ENCODE measurements at places on chromosomes 11 and 22.
A peak's percentile ranks its signal among the peaks of the same experiment; 100 is the strongest.

- no peak for DNase-seq
Observed at GRCh38 chr11:18056561-18057181, 10.6 kb upstream of the TPH1 start.

DNA sequence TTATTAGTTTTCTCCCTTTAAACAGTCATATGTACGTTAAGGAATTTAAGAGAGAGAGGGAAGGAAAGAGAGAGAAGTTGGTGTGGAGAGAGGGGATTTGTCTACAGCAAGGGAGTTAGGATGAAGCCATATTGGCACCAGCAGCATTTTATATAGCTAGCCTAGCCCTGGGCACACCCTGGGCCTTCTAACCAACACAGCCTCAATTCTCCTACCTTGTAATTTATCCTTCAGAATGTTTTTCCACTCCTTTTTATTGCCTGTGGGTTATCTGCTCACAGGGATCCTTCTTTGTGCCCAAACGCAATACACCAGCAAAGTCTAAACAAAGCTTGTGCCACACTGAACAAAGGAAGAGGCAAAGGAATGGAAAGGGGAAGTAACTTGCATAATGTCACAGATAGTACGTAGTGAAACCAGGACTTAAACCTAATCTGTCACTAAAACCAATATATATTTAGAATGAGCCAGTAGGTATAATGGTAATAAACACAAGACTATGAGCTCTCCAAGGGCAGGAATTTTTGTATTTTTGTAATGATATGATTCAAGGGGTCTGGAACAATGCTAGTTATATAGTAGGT is 613.8 kb upstream of the TENM4 start:
- DNase-seq, result no peak

- no peak for DNase-seq
Observed at GRCh38 chr11:33171251-33171650, 10.0 kb upstream of the CSTF3 start.

GRCh38 chr11:33703234-33703633 is 2.6 kb upstream of the C11orf91 start:
- DNase-seq, result no peak

GRCh38 chr22:38554281-38554680 is 15.7 kb downstream of the DMC1 start:
- DNase-seq, result peak; percentile 84

- no peak for DNase-seq
Observed at GRCh38 chr22:26170795-26171580, 1.7 kb downstream of the SEZ6L start.

GRCh38 chr11:12587333-12587991 is 86.8 kb upstream of the TEAD1 start:
- DNase-seq, result peak; percentile 38

DNA sequence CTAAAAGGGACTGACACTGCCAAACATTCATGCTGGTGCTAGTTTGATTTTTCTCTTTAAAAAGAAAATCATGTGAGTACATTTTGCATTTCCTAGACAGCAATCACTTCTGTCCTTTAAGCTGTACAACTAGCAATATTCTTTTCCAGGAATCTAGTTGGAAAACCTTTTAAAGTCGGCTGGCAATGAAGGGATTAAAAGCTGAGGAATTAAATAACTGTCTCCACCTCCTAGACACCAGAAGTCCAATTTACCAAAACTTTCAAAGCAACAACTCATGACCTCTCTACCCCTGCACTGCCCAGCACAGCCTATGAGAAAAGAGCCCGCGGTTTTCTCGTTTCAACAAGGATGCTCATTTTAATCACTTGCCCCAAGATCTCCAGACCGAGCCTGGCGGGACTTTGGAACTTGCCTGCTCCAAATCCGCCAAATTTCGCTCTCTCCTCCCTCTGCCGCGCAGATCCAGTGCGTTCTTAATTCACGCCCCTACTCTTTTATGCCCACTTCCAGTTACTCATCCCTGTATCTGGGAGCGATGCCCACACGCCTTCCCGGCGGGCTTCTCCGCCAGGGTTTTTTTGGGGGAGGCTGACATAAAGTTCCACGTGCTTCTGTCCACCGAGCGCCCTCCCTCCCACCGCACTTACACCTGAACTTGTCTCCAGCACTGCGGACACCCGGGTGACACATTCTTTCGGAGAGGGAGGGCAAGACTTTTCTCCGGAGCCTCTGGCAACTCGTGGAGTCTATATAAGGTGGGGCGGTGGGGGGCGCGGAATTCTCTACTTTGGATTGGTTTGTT is 2.5 kb downstream of the MPPED2 start:
- no peak for DNase-seq

- DNase-seq, result no peak
Observed at GRCh38 chr22:20125201-20126174, 6.1 kb upstream of the ZDHHC8 start.

DNA sequence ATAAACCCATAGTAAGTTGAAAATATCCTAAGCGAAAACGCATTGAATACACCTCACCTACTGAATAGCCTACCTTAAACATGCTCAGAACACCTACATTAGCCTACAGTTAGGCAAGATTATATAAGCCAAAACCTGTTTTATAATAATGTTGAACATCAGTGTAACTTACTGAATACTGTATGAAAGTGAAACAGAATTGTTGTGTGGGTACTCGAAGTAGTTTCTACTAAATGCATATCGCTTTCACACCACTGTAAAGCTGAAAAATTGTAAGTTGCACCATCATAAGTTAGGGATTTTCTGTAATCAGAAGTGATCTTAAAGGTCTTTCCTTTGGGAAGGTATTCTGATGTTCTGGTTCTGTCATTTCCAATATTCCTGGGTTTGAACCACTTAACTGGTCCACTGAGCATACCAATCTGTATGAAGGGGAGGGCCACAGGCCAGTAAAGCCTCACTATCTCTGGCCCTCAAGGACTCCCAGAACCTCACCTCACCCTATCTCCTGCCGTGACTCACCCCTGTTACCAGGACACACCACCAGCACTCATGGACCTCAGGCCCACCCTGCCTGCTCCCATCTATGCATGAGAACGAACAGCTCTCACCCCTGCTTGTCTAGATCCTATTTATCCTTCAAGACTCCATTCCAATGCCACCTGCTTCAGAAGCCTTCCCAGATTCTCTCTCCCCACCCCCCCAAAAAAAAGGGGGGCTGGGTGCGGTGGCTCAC is 70.0 kb downstream of the NAT10 start:
- DNase-seq, result no peak

- DNase-seq, result peak; percentile 89
Observed at GRCh38 chr11:12809864-12810567, 135.8 kb downstream of the TEAD1 start.

GRCh38 chr11:134207538-134208239 is 16.1 kb downstream of the NCAPD3 start:
- peak; percentile 38 for DNase-seq

GRCh38 chr11:15613789-15614188 is 499.1 kb downstream of the INSC start:
- DNase-seq, result no peak
